ENCODE measurements at places on chromosomes 5 and 9.

DNA sequence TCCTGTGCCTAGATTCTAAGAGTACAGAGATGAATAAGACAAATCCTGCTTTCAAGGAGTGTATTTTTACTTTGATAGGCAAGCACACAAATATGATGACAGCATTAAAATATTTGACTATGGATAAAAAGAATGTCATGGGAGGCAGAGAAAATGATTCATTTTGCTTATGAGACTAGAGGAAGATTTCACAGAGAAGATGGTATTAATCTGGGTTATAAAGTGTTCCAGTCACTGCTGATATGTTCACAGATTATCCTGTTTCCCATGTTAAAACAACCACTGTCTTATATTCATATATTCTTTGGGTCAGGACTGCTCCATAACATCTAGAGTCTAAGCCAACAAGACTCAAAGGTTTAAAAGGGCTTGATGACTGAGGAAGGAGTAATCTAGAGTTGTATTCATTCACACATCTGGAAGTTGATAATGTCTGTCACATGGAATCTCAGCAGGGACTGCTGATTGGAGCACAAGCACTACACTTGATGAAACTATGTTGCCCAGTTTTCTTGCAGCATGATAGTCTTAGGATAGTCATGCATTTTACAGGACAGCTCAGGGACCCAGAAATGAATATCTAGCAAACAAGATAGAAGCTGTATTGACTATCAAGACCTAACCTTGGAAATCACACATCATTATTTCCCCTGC, 79.3 kb downstream of the STARD4 start:
- no peak for DNase-seq

- DNase-seq: no peak
Observed at GRCh38 chr5:52947851-52948250, 41.3 kb upstream of the ITGA2 start.

DNA sequence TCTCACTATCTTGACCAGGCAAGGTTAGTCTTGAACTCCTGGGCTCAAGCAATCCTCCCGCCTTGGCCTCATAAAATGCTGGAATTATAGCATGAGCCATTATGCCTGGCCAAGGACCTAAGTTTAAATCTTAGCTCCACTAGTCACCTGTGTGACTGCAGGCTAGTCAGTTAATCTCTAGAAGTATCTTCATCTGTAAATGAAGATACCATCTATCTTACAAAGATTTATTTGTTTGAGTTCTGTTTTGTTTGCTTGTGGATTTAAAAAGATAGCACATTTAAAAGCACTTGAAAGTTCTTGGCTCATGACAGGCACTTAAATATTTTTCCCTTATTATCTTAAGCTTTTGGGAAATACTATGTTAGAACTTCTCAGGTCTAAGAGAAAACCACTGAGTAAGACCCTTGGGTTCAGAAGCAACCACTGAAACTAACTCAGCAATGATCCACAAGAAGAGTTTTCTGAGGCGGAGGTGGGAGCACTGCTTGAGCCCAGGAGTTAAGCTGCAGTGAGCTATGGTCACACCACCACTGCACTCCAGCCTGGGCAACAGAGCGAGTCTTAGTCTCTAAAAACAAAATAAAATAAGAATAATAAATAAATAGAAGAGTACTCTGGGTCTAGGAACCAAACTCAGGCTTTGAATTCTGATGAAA, 19.1 kb downstream of the TMEM245 start:
- DNase-seq: no peak

DNA sequence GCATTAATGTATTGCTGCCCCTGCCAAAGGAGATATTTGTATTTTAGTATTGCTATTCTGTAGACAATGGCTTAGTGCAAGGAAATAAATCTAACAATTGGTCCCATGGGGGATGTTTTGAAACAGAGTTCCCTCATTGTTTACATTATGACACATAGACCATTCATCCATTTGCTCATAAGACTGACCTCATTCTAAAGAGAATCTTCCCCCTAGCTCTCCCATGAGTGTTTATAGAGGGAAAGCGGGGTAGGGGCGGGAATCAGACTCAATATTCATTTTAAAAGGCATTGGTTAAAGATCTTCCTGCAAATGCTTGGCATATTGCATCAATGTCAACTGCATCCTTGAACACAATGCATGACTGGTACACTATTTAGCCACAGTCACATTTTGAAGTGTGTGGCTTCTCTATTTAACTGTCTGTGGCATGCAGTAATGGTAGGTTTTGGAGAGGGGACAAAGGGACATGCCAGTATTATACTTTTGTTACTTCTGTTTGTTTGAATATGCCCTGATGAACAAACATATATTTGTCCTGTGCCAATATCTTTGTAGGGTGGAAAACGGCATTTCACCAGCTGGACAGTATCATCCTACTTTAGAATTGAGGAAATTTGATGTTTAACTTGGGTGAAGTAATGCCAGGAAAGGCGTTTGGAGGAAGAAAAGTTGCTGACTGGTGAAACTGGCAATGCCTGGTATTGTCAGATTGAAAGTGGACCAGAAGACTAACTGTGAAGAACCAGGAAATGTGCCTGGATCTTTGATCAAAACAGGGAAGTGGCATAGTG, 84.1 kb upstream of the MEGF10 start:
- no peak for DNase-seq

- DNase-seq: no peak
Observed at GRCh38 chr5:107184871-107185270, 485.9 kb downstream of the EFNA5 start.

DNA sequence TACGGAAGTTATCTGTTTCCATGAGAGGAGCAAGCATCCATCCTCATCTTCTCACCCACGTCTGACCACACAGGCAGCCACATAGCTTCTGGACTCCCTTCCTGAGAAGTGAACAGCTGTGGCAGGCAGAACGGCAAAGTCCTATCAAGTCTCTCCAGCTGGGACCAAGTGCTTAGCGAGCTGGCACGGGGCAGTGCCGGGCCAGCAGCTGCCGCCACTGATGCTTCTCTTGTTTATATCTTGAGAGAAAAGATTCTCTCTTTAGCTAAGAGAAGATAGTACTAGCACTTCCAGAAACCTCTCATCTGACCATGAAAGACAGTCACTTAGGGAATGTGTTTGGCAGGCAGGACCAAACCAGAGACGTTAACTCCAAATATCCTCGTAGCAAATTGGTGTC, 37.2 kb downstream of the PLAC8L1 start:
- no peak for DNase-seq

- DNase-seq: no peak
Observed at GRCh38 chr5:163459462-163459818, 462 bp downstream of the NUDCD2 start.

DNA sequence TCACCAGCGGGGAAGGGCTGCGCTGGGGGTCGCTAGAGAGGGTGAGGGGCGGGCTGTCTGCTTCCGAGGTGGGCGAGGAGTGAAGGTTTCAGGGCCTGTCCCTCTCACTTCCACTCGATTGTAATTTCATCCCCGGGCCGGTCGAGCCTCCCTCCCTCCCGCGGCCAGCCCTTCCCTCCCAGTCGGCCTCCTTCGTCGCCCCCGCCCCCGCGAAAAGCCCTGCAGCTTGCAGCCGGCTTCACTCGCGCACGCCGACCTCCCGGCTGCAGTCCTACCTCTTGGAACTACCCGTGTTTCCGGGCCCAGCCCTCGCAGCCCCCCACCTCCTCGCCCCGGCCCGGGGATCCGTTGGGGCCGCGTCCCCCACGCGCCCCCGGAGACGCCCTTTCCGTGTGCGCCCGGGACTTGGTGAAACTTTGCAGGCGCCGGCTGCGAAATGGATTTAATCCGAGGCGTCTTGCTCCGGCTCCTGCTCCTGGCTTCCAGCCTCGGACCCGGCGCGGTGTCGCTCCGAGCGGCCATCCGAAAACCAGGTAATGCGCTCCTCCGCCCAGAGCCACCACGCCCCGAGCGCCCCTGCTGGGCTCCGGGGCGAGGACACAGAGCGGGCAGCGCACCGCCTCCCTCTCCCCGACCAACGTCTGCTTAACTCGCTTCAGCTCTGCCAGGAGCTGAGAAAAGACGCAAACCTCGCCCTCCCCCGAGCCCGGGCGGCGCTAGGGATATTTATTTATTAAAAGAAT, at the start of gene EGFLAM:
Gene EGFLAM, plus strand, starts transcription at position 241 of the 743 bp plus-strand sequence. Its CDS starts 196 bp downstream, at position 437.
- no peak for DNase-seq

- no peak for DNase-seq
Observed at GRCh38 chr5:91464886-91465646, 81.9 kb upstream of the ARRDC3 start.

GRCh38 chr5:145991044-145991575, 54.7 kb downstream of the SH3RF2 start:
- no peak for DNase-seq

GRCh38 chr5:178242416-178242815, 9.8 kb upstream of the PHYKPL start:
- DNase-seq: no peak

GRCh38 chr9:26802921-26803320, 89.7 kb downstream of the CAAP1 start:
- DNase-seq: no peak

- no peak for DNase-seq
Observed at GRCh38 chr9:4866239-4866969, 73.7 kb downstream of the RCL1 start.

GRCh38 chr9:77899679-77900354, 131.8 kb downstream of the GNAQ start:
- DNase-seq: no peak

DNA sequence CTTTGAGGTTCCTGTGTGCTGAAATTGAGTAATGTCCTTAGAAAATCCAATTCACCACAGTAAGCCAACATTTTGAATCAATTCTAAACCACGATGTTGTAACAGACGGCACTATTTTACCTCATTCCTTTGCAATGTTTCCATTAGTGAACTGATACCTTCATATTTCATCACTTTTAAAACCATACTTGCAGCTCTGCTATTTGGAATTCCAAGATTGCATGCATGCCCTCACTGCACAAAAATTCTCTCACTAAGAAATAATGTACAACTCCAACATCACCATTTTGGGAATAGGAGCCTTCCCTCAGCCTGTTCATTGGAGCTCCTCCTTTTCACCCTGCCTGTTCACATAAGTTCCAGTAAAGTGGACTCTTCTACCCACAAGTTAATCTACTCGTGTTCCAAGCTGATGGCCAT, 74.8 kb upstream of the TGFBR1 start:
- no peak for DNase-seq

GRCh38 chr9:30774326-30774725, 1610.1 kb upstream of the ACO1 start:
- no peak for DNase-seq

DNA sequence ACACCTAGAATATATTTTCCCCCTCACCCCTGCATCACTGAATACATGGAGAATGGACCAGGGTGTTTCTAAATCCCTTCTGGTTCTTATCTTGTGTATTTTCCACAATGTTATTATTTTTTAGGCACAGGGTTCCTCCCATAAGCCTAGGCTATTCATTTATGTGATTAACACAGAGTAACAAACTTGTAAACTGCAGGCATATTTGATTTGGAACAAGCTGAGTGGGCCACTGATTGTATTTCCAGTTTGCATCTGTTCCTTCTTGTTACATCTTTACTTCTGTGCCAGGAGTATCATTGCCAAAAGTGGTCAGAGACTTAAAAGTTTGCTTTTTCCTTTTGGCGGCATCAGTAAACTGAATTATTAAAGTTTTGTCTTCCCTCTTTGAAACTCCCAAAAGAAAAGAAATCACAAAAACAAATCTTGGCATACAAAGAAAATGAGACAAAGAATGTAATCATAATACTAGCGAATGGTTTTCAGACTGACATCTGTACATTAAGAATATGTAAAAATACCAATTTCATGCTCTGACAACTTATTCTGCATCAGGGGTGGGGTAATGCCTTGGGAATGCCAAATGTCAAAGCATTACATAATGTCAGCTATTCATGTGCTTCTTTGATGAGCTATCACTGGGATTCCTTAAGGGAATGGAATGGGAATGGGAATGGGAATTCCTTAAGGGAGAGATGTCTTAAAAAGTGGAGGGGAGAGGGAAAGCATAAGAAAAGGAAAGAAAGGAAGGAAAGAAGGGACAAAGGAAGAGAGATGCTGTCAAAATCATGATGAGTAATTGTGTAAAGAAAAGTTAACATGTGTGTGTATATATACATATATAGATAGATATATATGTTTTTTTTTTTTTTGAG, 22.2 kb upstream of the PAX5 start:
- DNase-seq: no peak

GRCh38 chr9:20271723-20272122, 350.6 kb downstream of the MLLT3 start:
- DNase-seq: no peak

- no peak for DNase-seq
Observed at GRCh38 chr9:125906144-125906543, 159.0 kb downstream of the PBX3 start.

GRCh38 chr9:114719290-114719689, 37.3 kb upstream of the TEX48 start:
- no peak for DNase-seq

DNA sequence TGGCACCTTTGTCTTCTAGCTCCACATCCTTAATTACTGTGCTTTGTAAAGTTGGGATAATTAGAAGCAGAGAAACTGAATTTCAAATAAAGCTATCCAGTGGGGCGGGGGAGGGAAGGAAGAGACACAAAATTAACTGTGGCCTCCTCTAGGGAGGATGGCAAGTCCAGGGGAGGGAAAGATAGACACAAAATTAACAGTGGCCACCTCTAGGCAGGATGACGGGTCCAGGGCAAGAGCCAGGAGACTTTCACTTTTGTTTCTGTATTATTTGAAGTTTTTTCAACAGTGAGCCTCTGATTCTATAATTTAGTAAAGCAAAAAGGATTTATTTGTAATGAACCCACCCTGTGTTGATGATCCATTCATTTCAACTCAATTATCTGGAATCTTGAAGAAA, 335.9 kb downstream of the MSX2 start:
- no peak for DNase-seq
